ENCODE measurements at places on chromosomes 3 and 15.

DNA sequence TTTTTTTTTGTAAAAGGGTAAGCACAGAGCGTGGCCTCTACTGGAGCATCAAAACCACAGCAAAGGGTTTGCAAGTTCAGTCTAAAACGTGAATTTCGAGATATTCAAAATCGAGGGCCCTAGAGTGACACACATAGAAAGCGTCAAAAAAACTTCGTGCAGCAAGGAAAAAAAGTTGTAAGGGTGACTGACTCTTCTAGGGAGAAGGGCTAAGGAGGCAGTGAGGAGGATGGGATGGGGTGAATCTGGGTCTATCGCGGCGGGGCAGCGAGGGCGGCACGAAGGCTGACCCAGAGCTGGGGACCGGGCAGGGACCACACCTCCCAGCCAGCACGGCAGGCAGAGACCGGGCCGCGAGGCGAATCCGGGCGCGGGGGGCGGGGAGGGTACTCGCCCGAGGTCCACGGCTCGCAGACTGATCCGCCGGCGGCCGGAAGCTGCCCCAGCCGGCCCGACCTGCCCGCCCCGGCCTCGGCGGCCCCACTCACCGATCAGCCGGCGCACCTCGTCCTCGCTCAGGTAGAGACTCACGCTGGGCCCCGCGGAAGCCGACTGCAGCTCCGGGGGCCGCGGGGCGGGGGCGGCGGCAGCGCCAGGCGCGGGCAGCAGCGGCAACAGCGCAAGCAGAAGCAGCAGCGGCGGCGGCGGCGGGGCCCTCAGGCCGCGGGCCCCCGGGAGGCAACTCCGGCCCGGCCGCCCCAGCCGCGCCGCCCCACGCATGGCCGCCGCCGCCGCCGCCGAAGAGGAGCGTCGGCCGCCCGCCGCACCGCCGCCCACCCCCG is 533 bp downstream of the RYK start:
- DNase-seq: peak; percentile 24

GRCh38 chr3:157475921-157476414 is 27.2 kb downstream of the VEPH1 start:
- no peak for DNase-seq

- no peak for DNase-seq
These were observed 414.4 kb upstream of the ALCAM start for GRCh38 chr3:104952146-104952972.

DNA sequence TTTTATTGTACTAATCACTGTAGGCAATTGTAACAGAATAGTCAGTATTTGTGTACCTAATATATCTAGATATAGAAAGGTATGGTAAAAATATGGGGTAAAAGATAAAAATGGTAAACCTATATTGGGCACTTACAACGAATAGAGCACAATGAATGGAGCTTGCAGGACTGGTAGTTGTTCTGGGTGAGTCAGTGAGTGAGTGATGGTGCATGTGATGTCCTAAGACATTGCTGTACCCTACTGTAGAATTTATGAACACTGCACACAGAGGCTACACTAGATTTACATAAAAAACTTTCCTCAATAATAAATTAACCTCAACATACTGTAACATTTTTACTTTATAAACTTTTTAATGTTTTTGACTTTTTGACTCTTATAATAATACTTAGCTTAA is 274.3 kb upstream of the PPP2R3A start:
- DNase-seq: no peak

GRCh38 chr15:64743691-64744090 is 31.7 kb downstream of the RBPMS2 start:
- DNase-seq: no peak

DNA sequence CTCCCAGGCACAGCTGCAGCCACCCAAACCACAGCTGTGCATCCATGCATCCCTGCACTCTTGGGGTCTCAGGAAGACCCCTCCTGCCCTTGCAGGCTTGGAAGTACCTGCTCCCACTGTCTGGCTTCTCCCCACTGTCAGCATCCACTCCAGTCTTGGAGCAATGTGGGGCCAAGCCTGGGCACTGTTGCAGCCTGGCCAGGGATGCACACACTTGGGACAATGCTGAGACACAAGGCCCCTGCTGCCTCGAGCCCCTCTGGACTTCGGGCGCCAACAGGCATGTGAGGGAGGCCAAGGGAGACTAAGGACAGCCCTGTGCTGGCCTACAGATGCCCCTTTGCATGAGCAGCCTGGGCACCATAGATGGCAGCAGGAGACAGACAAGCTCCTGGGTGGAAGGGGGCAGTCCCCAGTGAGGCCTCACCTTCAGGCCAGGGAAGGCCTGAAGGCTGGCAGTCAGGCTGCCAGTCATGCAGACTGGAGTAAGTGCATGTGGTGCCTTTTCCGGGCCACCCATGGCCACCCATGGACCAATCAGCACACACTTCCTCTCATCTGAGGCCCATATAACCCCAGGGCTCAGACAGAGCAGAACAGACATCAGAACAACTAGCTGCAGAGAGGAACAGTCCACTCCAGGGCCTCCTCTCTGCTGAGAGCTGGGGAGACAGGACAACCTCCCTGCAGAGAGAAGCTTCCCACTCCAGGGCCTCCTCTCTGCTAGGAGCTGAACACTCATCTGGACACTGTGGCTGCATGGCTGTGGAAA is 219.0 kb downstream of the VGLL3 start:
- DNase-seq: no peak

GRCh38 chr3:27500986-27501385 is 16.8 kb upstream of the SLC4A7 start:
- DNase-seq: no peak

GRCh38 chr3:58084788-58085543 is 76.7 kb downstream of the FLNB start:
- no peak for DNase-seq

GRCh38 chr3:59407425-59407824 is 357.6 kb upstream of the CFAP20DC start:
- DNase-seq: no peak

DNA sequence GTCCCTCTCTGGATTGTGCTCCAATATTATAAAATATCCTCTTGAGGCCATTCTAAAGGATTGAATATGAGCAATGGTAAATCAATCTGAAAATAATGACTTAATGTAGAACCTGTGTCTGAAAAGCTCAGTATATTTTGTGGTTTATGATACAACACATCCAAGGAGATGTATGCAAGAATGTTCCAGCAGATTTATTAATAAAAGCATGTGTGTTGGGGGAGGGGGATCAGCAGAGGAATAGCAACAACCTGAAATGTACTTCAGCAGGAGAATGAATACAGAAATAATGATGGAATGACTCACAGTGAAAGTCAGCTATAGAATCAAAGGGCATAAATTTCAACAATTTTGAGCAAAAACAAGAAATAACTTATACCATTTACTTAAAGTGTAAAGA is 56.7 kb upstream of the NUDT16 start:
- DNase-seq: no peak

- DNase-seq: no peak
These were observed 73.2 kb upstream of the CTXND1 start for GRCh38 chr15:80325206-80325605.

DNA sequence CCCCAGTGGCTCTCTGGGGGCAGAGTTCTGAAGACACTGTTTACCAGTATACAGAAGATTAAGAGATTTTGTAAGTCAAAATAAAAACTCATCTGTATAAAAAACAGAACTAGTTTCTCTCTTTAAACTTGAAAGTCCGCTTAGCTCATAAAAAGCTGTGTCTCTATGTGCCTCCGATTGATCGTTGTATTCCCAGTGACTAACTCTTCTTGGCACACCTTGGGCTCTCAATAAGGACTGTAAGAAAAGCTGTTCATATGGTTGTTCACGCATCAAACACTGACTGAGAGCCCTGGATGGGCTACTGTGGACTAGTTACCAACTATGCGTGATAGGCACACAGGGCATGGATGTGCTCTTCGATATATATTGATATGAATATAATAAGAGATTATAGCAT is 107.9 kb downstream of the P3H2 start:
- no peak for DNase-seq

DNA sequence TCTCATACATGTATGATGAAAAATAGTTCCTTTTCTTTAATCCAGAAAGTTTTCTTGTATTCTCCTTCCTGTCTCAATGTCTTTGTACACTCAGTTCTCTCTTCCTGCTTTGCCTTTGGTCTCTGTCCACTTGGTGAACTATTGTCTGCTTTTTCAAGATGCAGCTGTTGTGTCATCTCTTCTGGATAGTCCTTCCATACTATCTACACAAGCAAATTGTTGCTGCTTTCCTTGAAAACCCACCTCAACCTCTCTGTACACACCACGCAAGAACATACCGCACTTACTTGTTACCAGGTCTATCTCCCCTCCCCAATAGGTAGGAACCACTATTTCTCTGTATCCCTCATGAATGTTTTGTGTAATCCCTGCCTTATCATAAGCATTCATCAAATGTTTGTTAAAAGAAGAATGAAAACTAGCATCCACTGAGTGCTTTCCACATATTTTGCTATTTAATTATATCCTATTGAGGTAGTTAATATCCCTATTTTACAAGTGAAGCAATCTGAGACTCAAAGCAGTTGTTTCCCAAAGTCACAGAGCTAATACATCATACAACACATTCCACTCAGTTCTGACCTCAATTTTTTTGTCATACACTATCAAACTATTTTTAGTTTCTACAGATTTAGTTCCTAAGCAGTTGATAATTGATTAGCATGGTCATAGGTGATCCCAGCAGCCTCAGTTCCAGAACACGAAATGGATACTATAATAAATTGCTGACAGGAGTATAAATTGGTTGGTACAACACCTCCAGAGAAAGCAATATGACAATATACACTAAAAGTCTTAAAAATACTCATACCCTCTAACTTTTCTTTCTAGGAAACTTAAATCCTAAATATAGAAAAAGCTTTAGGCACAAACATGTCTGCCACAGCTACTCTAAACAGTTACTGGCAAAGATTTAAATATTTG is 19.6 kb downstream of the HACL1 start:
- DNase-seq: no peak

DNA sequence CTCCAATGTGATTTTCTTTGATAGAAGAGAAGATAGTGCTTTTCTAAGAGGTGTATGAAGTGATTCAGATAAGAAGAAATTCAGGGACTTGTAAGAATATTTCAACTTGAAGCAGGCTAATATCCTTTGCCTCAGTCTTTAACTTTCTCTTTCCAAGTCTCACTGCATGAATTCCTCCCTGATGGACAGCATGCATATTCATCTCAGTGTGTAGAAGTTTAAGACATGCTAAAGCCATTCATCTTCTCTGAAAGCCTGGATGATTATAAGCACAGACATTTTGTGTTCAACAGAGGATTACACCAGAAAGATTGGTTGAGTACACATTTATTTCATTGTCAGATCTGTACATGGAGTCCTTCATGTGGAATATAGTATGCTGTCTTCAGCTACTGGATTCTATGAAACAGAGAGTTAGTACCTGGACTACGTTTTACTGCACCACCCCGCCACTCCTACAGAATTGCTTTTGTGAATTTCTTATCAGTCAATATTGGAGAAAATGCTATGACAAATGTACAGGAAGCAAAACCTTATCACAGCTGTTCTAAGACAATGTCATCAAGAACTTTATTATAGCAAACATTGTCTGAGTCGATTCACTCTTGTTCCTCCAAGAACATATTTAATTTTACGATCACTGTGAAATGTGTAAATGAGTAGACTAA is 1346.1 kb downstream of the OTOL1 start:
- DNase-seq: no peak

- no peak for DNase-seq
These were observed 117.9 kb upstream of the SPATA12 start for GRCh38 chr3:56942523-56942922.

- peak; percentile 50 for DNase-seq
These were observed 2.4 kb downstream of the CIB1 start for GRCh38 chr15:90231028-90232017.

DNA sequence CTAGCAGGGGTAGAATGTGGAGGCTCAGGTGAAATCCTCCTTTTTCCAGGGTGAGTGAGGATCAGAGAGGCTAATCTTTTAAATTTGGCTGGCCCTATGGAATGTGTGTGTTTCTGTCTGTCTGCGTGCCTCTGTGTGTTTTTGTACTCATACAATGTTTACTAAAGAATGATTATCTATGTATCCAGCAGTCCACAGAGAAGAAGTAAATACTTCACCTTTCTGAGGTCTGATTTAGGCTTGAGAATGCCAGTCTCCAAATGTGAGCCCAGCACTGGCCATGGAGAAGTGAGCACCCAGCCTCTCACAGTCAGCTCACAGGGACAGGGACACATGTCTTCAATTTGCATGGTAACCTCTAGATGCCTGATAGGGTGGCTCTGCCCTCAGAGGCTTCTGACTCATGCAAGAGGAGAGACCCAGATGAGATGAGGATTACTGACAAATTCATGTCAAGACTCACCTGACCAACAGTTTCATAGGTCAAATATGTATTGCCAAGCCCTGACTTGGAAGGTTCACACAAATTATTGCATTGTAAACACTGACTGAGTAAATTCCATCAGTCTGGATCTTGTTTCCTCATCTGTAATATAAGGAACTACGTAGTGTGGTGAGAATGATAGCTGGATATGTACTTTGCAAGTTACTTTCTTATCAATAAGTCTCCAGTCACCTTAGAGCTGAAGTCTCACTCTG is 31.0 kb downstream of the ENTPD3 start:
- DNase-seq: no peak

GRCh38 chr15:94296717-94297116 is 65.4 kb downstream of the MCTP2 start:
- DNase-seq: no peak

- DNase-seq: no peak
These were observed 158.6 kb downstream of the BBX start for GRCh38 chr3:107681396-107681795.

- DNase-seq: no peak
These were observed 66.3 kb upstream of the IQSEC1 start for GRCh38 chr3:13139471-13140065.

GRCh38 chr3:110618512-110619226 is 452.9 kb upstream of the NECTIN3 start:
- no peak for DNase-seq

DNA sequence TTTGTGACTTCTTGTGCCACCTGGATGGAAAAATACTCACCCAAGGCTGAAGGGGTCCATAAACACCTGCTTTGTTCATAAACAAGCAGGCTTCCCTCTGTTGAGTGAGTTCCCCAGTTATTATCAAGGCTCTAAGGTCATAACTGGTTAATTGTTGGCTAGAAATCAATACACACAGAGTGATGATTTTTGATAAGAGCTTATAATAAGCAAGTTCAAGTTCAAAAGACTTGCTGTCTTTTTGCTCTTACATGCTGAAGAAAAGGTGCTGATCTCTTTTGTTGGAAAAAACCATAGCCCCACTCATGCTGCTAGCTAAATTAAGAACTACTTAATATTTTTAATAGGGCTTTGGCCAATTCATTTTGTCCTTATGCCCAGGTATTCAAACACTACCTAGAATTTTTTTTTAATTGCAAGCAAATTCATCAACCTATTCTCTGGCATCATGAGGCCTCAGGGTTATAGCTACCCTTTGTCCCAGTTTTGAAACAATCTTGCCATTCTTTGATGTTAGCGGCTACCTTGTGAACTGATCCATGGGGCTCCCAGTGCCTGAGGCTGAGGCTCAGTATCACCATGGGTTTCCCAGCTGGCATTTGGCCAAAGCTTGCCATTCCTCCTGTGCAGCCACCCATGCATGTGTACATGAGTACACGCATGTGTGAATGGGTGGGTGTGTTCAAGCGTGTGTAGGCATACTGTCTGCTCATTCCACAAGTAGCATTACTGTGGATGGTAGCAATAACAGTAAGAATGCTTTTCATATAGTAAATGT is 127.6 kb upstream of the LPP start:
- no peak for DNase-seq

- DNase-seq: no peak
These were observed 227.4 kb upstream of the STT3B start for GRCh38 chr3:31305340-31305739.

Data from activated T-cell treated with anti-CD3 and anti-CD28 coated beads for 4 hours (primary cell).